ENCODE measurements at places on chromosomes 1 and 21. TPM values are rescaled to one million over a fixed set of nuclear protein-coding genes. Genes with fewer than 3 reads are reported as not detected.

The DPH5 gene
- total RNA-seq = 32.0 TPM

The DNAH14 gene
- 13.5 TPM for total RNA-seq

The IL20 gene
- total RNA-seq = 0.86 TPM

The KRTAP13-2 gene
- not detected for total RNA-seq

The ADPRS gene
- total RNA-seq = 26.4 TPM

The AXDND1 gene
- not detected for total RNA-seq

The LRP8 gene
- 27.6 TPM for total RNA-seq

The VHLL gene
- 0.32 TPM for total RNA-seq
